Hematopoietic multipotent progenitor cell treated with erythropoietin and hydrocortisone succinate and interleukin-3 and kit ligand, for 6 days (in vitro differentiated cells): ENCODE measurements at places on chromosomes 2 and 18.

DNA sequence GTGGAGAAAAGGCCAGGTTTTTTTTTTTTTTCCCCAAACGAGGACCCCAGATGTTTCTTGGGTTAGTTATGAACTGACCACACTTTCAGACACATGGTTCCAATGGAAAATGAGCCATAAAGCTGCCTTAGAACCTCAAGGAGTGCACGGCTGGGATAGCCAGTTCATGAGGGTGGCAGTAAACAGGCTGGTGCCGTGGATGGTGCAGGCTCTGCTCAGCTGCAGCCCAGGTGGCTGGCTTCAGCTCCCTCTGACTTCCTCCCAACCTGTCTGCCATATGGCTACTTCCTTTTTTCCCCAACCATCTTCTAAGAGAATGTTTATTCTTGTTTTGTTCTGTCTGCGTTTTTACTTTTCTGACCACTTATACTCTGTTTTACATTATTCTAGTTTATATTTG lies 109.8 kb upstream of the LMAN1 start:
- DNase-seq, result no peak

DNA sequence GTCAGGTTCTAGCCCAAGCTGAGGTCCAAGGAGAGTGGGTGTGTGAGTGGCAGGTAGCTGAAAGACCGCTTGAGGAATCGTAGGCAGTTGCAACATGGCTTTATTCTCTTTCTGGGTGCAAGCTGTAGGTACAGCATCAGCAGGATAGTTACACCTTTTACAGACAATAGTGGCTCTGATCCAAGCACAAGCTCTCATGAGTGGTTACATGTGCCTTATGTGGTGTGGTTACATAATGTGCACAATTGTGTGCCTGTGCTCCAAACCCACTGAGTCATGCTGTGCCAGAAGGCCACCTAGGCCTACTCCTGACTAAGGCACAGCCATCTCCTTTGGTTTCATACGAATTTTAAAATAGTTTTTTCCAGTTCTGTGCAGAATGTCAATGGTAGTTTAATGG lies 227.6 kb downstream of the SATB2 start:
- no peak for DNase-seq

DNA sequence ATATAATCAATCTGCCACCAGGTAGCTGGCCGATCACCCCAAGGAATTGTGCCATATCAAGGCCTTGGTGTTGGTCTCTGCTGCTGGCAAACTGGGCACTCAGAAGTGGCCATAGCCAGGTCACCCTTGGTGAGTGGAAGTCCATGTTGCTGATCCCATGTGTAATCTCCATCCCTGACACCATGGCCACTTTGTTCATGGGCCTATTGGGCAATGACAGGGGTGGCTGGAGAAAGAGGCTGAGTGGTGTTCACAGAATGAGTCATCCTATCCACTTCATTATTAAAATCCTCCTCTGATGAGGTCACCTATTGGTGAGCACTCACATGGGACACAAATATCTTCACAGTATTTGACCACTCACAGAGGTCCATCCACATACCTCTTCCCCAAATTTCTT lies 26.7 kb upstream of the CD226 start:
- no peak for DNase-seq

GRCh38 chr2:209549589-209549988 lies 125.7 kb downstream of the MAP2 start:
- no peak for DNase-seq

DNA sequence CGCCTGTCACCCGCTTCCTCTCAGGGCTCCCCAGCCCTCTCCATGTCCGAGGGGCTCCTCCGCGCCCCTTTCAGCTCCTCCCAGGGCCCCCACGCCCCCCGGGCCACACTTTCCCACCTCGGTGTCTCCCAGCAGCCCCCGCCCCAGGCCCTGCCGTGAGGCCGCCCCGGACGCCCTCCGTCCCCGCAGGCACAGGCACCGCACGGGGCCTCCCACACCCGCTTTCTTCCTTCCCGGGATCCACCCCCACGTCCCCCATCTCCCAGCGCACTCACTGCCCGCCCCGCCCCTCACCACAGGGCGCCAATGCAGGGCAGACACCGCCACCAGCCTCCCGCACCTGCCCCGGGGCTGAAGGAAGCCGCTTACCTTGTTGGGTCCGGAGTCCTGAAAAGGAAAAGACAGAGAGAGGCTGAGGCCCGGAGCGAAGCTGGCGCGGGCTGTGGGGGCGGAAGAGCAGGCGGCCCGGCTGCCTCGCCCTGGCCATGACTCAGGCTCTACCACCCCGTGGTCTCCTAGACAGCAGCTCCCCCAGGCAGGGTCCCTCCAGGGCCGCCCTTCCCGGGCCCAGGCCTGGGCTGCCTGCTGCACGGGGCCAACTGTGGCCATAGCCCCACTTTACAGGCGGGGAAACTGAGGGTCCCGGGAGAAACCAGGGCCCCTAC lies 37.7 kb downstream of the KIF1A start:
- no peak for DNase-seq

GRCh38 chr2:72220170-72220569 lies 72.5 kb upstream of the CYP26B1 start:
- DNase-seq, result peak; percentile 40

- DNase-seq, result no peak
These were observed 91.6 kb downstream of the NAB1 start for GRCh38 chr2:190740449-190740848.

DNA sequence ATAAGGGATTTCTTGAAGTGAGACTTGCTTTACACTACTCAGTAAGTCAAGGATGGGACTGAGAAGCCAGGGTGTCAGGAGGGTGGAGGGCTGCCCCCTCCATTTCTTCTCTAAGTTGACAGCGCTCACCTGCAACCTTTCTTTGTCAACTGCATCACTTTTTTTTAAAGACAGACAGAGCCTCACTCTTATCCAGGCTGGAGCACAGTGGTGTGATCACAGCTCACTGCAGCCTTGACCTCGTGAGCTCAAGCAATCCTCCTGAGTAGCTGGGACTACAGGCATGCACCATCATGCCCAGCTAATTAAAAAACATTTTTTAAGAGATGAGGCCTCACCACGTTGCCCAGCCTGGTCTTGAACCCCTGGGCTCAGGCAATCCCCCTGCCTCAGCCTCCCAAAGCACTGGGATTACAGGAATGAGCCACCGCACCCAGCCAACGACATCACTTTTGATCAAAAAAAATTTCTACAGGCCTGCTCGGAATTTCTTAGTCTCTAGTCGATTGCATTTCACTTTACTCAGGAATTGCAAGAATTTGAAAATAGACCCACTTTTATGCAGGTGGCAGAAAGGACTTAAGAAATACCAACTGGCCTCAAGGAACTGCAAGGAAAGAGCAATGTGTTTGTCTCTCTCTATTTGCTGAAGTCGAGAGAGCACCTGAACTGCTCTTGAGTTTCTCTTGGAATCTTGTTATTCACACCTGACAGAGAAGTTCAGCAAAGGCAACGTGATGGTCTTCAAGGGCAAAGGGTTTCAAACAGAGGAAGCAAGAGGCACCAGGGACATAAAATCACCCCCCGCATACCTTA lies 101.4 kb downstream of the MYOM1 start:
- no peak for DNase-seq

- DNase-seq, result no peak
These were observed 53.9 kb downstream of the SH3BP4 start for GRCh38 chr2:235005603-235006259.

GRCh38 chr18:11040823-11041656 lies 108.3 kb downstream of the PIEZO2 start:
- DNase-seq, result peak; percentile 80

DNA sequence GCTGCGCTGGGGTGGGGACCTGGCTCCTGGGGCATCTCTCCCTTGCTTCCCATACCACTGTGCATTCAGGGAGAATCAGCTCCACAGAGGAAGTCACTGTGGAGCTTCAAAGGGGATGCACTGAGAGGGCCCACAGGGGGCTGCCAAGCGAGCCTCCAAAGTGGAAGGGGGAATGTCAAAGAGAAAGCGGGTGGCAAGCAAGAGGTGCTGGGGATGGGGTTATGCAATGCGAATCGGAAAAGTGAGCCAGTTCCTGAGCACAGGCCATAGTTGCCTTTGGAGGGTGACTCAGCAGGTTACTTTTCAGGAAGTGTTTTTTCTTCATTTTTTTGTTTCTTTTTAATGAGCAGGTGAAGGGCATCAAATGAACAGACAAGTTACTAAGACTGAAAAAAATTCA lies 17.6 kb downstream of the PMAIP1 start:
- peak; percentile 71 for DNase-seq

GRCh38 chr2:183185534-183185933 lies 61.3 kb downstream of the NUP35 start:
- no peak for DNase-seq

- DNase-seq, result no peak
These were observed 96.3 kb upstream of the TANK start for GRCh38 chr2:161063946-161064306.

DNA sequence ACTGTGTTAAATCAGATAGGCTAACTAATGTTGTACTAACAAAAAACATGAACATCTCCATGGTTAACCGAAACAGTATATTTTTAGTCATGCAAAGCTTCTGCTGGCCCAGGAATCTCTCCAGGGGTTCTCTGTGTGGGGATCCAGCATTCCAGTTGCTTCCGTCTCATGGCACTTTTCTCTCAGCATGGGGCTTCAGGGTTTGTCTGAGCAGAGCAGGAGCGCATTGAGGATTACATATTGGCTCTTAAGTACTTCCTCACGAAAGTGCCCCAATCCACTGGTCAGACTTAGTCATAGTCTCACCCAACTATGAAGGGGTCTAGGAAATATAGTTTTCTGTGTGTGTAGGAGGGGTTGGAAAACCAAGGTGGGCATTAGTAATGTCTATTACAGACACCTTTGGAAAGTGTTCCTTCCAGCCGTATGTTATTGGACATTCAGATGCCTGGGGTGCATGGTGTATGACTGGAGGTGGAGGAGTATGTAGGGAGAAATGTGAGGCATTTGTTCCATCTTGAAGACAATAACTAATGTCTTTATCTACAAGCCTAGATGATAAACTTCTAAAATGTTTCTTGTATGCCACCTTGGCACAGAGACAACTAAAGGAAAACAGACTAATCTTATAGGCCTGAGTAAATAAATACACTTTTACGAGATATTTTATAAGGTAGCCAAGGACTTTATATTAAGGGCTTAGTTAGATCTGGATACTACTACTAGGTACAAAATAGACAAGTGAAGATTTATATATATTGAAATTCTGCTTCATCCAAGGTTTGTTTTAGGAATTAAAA lies 123.8 kb upstream of the ZEB2 start:
- no peak for DNase-seq

DNA sequence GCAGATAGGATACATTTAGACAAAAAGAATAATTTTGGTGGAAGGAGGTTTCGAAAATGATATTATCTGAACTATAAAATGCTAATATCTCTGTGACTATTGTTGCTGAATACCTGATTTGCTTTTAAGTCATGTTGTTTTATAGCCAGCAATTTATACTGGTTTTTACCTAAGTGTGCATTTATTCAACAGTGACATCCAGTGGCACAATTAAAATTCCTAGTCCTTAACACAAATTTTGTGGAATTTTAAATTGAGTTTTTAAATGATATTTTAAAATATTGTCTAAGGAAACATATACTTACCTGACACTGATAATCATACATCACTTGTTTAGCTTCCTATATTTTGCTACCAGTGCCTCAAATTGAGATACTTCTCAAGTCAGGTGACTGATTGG lies 144.8 kb downstream of the ARHGAP28 start:
- DNase-seq, result no peak

- DNase-seq, result no peak
These were observed 213.2 kb downstream of the ANAPC1 start for GRCh38 chr2:111670776-111671175.

GRCh38 chr2:74894272-74894981 lies 60.5 kb downstream of the HK2 start:
- no peak for DNase-seq

- no peak for DNase-seq
These were observed 226.4 kb upstream of the MYT1L start for GRCh38 chr2:2557475-2557874.

DNA sequence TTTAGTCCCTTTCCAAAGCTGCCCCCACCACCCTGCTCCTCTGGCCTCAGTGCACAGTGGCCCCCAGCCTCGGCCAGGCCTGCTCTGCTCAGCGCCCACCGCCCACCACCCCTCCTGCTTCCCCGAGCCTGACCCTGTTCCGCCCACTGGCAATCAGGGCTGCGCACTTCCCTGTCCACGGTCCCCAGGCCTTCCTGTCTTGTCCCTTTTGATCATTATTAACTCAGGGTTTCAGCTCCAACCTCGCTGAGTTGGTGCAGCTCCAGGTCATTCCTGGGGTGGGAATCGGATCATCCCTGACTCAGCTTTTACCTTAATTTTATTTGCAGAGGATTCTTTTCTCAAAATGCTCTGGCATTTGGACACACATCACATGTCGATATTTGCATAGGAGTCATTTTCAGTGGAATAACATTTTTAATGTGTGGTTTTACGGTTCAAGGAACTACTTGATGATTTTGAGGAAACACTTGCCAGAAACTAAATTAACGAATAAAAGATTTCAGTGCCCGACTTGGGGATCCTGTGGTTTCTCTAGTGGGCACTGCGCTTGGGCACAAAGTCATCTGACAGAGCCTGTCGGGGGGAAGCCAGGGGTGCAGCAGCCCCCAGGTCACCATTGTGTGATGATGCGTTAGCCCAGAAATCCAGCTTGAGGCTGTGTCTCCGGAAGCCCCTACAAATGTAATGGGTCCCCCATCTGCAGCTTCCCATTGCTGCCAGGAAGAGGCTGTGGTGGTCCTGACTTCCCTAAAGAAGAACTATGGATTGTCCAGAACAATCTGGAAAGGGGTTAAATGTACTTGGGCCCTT lies 1.0 kb upstream of the ESPNL start:
- peak; percentile 20 for DNase-seq

DNA sequence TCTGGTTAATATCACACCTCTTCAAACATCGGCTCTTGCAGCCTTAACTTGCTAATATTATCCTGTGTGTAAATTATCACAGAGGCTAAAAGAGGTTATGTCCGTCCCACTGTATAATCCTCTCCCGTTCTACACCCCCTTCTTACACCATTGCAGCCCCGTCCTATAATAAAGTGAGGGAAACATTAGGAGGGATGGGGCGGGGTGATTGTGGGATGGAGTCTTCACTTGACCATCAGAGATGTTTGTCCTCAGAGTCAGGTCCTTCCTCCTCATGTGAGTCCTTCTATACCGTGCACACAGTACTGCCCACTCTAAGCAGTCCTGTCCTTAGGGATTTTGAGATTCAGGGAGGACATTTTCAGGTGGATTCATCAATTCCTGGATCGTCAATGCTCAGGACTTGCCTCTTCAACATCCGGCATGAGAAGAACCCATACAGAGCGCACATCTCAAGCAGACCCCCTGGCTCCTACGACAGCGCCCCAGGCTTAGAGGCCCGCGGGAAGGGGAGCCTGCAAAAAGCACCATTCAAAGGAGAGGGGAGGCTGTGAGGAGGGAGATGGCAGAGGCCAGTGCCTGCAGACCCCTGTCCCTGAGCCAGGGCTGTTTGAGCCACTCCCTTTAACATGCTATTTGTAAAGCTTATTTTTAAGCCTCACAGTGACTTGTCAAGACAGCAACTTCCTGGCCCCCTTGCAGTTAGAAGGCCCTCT lies 42.8 kb upstream of the ASB18 start:
- DNase-seq, result no peak

DNA sequence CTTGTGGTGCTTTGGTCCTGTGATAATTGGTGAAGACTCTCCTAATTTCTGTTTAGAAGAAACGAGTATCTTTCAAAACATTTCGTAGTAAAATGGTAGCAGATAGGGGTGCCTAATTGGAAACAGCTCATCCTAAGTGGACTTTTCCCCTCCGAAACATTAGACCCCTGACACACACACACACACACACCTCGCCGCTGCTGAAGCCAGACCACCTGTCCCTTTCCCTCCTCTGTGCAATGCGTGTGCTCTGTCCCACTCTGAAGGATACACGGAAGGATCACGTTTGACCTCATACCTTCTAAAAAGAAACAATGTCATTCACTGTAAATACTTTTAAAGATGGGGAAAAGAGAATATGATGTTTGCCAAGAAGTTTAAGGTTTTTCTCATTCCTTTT lies 36.2 kb upstream of the TMEM87B start:
- DNase-seq, result no peak
